ENCODE measurements at places on chromosomes 2 and 18.
A peak's percentile ranks its signal among the peaks of the same experiment; 100 is the strongest.

DNA sequence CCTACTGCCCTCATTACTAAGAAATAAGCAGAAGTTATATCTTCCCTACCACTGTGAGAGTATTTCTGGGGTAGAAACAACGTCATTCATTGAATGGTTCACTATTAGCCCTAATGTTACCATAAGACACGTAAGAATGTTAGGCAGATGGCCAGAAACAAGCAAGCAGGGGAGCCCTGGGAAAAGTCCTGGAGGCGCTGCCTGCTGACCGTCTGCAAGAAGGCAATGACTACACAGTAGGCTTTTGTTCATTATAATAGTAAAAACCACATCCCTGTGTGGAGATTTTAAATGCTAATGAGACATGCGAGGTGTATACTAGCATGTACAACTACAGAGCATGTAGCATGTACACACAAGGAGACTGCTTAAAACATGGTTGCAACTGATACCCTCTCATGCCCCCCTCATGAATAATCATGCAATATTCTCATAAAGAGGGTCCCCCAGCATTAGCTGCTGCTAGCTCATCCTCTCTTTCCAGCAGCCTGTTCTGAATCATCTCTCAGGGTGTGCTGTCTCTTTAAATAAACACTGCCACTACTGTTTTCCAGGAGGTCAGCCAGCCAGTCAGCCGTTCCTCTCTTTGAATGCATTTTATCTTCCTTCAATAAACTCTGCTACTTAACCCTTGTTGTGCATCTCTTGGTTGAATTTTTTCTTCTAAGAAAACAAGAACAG, 23.6 kb downstream of the SUCLG1 start:
- peak; percentile 6 for DNase-seq

DNA sequence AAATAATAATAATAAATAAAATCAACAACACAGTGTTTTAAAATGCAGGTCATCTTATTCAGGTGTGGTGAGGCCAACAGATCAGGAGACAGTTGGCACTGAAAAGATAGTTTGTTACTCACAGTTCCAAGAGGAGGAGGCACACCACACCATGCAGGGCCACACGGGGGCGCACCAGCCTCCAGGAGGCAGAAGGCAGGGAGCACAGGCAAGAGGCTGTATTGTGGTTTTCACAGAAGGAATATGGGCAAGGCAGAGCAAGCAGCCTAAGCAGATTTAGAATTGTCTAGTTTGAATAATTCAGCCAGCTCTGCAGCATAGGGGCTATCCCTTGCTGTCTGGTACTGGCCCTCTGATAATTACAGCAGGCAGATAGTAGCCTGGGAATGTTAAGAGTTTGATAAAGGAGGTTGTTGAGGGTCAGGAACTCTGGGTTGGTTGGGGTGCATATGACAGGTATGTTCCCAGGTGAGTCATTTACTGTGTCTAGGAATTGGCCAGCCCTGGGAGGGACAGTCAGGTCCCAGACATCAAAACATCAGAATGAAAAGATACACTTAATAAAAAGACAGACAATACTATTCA, 31.3 kb downstream of the KIAA2012 start:
- no peak for DNase-seq

GRCh38 chr2:96507957-96508520, 2.9 kb upstream of the NEURL3 start:
- DNase-seq = peak; percentile 6

DNA sequence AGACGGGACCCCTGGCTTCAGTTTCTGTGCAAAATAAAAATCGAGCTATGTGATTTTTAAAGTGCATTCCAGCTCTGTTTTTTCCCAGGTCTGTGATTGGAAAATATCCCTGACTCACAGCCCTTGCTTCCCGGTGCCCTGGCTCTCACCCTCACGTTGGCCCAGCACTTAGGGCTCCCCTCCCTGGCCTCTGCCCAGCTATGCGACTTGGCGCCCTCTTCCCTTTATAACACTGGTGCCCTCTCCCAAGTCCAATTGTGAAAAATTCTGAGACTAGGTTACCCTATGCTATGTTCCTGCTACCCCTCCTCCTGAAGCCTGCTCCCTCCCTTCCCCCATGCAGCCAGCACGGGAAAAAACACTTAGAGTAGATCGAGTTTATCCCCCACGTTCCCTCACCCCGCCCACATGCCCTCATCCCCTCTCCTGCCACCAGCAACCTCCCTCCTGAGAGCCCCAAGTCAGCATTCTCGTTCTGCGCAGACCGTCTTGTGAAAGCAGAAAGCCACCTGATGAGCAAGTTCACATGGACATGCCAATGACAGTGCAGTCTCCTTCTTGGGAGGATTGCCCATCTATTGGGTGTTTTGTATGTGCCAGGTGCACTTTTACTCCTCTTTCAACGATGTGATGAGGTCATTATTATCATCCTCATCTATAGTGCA, 228.8 kb downstream of the VAPA start:
- DNase-seq = no peak

GRCh38 chr2:162072181-162072702, 1.8 kb downstream of the DPP4 start:
- no peak for DNase-seq

- no peak for DNase-seq
Observed at GRCh38 chr2:37866171-37866934, 58.7 kb upstream of the RMDN2 start.

DNA sequence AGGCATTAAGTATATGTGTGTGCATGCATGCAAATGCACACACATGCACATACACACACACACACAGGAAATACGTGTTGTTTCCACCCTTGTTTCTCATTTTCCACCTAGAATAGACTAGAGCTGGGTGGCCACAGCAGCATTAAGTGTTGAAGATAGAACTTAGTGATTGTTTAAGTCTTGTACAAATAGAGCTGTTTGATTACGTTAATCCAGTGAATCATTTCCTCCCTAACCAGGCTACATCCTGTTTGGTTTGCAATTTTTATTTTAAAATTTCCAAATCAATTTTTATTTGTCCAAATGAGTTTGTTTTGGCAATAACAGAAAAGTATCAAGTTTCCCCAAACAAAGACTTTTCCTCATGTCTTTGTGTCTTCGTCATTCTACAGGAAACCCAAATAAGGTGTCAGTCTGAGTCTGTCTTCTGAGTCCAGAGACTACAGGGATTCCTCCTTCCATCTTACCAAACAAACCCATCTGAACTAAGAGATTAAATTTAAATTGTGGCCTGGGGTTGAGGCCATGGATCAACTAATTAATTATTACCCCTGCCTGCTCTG, 74.6 kb upstream of the GALNT5 start:
- no peak for DNase-seq

- no peak for DNase-seq
Observed at GRCh38 chr2:105777506-105778055, 32.9 kb downstream of the NCK2 start.

Measured in caudate nucleus (tissue), 63 donors.